ENCODE measurements at places on chromosomes 1 and 21.

DNA sequence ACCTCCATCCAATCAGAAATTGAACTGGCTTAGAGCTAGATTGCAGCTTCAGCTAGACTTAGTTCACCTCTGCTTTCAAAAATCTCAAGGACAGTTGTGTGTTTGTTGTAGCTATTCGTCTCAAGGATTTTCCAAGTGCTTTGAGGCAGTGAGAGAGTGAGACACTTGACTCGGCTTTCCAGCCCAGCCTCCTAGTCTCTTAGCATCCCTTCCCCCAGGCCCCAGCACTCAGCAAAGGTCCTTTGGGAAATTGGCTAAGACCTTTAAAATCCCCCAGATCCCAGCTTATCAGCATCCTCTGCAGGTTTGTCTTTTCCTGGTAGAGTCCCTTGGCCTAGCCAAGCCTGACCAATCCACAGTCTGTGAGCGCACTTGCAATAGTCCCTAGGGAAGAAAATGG lies 47.9 kb upstream of the PROX1 start:
- DNase-seq: no peak

DNA sequence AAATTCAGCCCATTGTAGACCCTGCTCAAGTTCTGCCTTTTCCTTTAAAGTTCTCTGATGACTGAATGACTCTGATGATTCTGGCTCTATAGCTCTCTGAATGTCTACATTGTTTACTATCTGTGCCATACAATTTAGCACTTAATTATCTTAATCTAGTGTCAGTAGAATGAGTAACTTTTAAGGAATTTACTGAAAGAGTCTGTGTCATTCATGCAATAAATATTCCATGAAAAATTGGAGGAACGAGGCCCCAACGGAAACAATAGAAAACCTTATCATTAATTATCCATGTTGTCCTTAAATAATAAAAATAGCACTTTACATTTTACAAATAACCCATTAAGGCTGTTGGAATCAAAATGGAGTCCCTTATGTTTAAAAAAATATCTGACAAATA lies 77.8 kb downstream of the SLC44A5 start:
- DNase-seq: no peak

GRCh38 chr21:44093761-44094160 lies 13.4 kb upstream of the PWP2 start:
- no peak for DNase-seq

- DNase-seq: no peak
Measured at GRCh38 chr1:5009376-5010065, 355.1 kb downstream of the AJAP1 start.

- peak; percentile 40 for DNase-seq
Measured at GRCh38 chr1:9101510-9102146, 27.3 kb downstream of the GPR157 start.

DNA sequence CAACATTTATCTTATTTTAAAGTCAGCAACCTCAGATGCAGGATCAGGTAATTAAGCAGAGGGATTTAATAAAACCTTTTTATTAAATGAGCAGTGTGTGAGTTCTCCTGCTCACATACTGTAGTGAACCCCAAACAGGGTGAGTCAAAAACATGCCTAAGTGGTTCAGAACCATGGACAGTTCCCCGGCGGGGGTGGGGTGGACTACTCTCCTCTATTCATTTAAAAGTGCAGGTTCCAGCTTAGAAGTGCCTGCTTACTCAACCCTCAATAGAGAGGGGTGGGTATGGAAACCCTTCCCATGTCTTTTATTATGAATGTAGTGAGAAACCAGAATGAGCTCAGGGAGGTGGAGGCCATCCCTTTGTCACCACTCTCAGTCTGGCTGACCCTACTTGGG lies 397.9 kb downstream of the HHAT start:
- peak; percentile 10 for DNase-seq

GRCh38 chr1:68358439-68358838 lies 91.3 kb downstream of the RPE65 start:
- no peak for DNase-seq

- DNase-seq: no peak
Measured at GRCh38 chr1:26268290-26269197, 11.3 kb upstream of the SH3BGRL3 start.

DNA sequence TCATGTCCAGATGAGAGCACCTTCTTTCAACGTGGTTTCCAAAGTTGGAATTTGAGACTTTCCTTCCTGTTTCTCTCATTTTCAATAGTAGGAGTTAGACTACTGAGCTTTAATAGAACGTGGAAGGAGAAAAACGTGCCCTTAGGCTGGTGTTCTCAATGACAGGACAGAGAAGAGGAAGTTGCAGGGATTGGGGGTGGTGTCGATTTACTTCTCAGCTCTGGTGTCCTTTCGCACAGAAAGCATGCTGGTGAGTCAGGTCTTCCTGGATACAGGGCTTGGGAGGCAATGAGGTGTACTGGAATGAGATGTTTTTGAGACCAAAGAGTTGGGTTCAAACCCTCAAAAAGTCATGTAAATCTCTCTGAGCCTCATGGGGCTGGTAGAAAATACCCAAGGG lies 67.1 kb downstream of the HIVEP3 start:
- peak; percentile 59 for DNase-seq

- DNase-seq: no peak
Measured at GRCh38 chr1:18190598-18190997, 83.0 kb downstream of the IGSF21 start.
